AG09309 (cell line): ENCODE measurements at places on chromosomes 4 and X.

DNA sequence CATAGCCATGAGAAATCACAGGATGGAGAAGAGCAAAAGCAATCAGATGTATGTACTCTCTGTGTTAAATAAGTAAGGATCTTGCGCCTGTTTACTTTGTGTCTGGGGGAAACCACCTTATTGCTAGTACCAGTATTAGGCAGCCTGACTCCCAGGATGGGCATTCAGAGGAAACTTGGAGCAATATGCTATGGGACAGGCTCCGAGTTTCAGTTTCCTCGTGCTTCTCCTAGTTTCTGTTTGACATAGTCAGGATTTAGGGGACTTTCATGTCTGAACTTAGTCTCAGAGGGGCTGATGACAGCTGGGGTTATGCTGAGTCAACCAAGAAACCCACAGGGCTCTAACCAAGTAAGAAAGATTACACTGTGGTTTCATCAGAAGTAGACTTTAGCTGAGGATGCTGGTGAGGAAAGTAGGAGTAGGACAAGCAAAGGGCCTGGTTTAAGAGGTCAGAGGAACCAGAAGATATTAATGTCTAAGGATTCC, 13.5 kb downstream of the NSUN7 start:
- DNase-seq: peak; percentile 75

- no peak for DNase-seq
Measured at GRCh38 chr4:185786422-185786821, 25.6 kb downstream of the SORBS2 start.

DNA sequence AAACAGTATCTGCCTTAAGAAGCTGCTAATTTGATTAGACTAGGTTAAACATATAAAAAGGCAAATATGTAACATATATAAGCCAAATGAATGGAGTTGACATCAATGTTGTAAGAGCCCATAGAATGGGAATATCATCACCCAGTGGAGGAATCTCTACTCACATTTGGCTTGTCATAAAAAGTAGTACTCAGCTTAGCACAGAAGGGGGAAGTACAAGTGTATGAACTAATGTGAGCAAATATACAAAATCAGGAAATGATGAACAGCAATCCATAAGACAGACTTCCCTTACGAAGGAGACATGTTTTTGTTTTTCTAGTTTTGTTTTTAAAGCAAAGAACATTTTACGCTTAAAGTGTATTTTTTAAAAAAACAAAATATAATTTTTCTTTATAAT, 74.9 kb downstream of the MAB21L2 start:
- no peak for DNase-seq

- DNase-seq: no peak
Measured at GRCh38 chrX:85365370-85365995, 14.0 kb downstream of the POF1B start.

- no peak for DNase-seq
Measured at GRCh38 chrX:43969504-43970501, 3.4 kb downstream of the NDP start.

DNA sequence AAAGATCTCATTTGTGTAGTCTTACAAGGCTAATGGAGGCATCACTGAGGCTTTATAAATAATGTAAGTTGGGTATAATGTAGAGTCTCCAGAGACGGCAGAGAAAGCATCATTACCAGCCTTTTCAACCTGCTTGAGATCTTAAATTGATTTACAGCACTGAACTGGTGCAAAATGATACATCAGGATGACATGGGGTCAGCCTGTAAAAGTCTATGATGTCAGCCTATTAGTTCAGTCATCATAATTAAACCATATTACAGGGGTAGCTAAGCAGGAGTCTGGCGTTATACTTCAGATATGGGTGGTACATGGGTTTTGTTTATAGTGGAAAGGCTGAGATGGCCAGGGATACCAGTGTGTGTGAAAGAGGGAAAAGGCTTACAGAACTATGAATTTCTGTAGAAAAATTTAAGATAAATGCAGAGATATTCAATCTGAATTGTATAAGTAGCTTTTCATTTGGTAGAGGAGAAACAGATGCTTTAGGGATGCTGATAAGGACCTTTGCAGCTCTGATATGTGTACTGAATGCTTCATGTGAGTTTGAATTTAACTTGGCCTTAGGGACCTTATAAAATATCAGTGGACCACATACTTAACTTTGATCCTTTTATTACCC, 2.7 kb downstream of the SMAD1 start:
- DNase-seq: no peak

DNA sequence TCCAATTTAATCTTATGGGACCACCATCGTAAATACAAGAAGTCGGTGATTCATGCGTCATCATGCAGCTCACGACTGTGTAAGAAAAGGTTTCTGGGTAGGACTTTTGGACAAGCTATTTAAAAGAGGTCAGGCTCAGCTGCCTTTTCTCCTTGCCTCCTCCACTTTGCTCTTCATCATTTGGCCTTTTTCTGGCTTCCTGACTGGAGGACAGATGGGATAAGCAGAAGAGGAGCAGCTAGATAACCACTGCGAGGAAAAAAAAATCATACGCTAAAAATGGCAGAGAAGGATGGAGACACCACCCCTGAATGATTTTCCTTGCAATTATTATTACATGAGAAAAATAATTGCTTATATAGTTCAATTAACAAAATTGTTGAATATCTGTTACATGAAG, 294.3 kb upstream of the FSTL5 start:
- no peak for DNase-seq

- no peak for DNase-seq
Measured at GRCh38 chr4:94577136-94577535, 125.4 kb downstream of the PDLIM5 start.

DNA sequence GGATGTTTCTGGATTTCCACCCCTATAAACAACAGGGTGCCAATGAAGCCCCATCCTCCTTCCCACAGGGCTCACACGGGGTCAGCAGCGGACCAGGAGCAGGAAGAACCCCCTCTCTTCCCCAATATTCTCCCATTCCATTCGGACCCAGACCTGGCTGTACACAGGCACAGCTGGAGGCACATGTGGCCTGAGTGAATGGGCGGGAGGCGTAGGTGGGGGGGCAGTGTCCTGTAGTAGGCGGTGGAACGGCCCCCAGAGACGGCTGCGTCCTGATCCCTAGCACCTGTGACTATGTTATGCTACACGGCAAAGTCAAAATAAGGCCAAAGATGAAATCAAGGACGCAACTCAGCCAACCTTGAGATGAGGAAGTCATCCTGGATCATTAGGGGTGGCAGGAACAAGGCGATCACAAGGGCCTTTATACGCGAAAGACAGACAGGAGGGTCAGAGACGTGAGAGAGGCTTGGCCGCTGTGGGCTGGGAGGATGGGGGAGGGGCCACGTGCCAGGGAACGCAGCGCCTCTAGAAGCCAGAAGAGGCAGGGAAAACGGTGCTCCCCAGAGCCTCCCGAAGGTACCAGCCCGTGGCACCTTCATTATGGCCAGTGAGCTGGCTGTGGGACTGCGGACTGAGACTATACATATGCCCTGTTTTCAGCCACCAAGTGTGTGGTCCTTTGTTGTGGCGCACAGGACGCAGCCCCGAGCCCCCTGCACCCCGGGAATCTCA, 75.6 kb downstream of the WFS1 start:
- no peak for DNase-seq

GRCh38 chrX:17679820-17680219, 57.5 kb upstream of the SCML1 start:
- no peak for DNase-seq

DNA sequence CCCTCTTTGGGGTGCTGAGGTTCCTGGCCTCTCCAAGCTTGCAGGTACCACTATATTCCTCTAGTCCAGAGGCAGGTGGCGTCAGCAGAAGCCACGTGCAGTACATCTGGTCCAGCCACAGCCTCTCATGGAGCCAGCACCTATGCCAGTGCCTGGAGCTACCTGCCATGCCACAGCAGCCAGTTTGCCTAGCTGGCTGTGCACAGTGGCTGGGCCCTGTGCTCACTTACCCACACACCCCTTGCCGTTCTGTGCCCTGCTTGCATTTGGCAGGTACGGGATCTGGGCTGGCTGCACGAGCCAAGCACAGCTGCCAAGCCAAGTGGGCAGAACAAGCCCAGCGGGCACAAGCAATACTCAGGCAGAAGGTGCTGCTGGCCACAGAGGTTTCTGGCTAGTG, 601.1 kb downstream of the EPHA5 start:
- no peak for DNase-seq

DNA sequence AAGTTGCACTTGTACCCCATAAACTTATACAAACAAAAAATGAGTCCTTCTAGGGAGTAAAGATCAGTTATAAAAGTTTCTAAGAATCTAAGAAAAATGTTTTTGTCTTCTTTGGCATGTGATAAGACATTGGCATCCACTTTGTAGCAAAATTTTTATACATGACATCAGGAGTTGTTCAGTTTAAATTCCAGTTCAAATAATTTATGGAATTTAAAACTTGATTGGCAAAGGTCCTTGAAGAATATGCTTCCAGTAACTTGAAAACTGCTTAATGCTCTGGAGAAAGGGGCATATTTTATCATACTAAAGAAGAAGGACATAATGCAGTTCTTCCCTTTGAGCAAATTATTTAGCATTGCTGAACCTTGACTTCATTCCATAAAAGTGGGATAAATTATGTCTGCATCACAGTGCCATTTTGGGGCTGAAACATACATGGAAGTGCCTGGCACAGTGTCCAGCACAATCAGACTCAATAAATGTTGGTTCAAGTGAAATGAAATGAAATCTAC, 163.3 kb upstream of the IL15 start:
- DNase-seq: no peak

DNA sequence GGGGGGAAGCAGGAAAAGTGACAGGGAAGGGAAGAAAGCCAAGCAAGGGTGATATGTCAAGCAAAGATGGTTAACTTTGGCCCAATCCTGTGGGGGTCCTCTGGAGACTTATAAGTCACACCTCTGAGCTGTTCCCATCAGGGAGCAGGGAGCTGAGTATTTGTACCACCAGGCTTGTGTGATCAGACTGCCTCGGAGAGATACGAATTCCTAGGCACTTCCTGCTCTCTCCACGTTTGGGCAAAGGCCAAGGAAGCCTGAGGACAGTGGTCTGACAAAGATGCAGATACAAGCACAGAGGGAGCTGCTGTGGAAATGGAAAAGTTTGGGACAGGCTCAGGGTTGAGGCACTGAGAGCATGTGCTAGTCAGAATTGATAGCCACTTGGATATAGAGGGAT, 10.4 kb upstream of the PPP3CA start:
- no peak for DNase-seq

DNA sequence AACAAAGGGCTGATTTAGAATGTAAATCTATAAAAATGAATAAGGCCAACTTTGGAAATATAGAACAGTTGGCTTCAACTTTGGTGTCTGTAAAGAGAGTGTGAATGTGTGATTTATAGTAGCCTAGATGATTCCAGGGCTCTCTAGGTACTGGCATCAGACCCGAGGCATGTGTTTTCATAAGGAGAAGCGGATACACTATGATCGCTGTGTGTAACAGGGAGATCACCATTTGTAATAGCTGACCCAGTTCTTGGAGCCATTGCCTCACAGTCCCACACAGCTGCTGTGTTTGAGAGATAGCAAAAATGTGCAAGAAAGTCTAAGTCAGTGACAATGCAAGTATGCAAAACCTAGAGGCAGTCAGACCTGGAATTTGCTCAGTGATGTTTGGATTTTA, 135.1 kb downstream of the REPS2 start:
- no peak for DNase-seq

GRCh38 chrX:38127961-38128360, 92.7 kb downstream of the SRPX start:
- DNase-seq: no peak

GRCh38 chr4:26839016-26839415, 21.6 kb upstream of the STIM2 start:
- DNase-seq: no peak

GRCh38 chr4:33886356-33886755, 2358.0 kb downstream of the ARAP2 start:
- DNase-seq: no peak

GRCh38 chrX:48695534-48695896, 1.0 kb upstream of the SUV39H1 start:
- DNase-seq: no peak

- no peak for DNase-seq
Measured at GRCh38 chr4:102400898-102401297, 55.6 kb upstream of the SLC39A8 start.

DNA sequence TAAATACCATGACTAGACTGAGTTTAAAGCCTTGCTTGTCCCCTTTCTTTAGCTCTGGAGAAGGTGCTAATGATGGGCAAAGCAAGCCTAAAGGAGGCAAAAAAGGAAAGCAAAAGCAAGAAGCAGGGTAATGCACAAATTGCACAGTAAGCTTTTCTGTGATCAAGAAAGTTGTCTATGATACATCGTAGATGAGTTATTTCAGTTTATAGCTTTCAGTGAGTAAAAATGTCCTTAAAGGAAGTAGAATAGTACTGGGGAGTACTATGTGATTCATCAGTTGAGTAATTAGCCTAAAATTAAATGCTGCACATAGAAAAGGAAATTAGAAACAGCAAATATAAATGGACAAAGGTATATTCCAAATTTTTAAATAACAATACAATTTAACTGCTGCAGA, 50.2 kb upstream of the PDE5A start:
- DNase-seq: no peak

- no peak for DNase-seq
Measured at GRCh38 chrX:111006116-111006515, 89.9 kb upstream of the PAK3 start.

DNA sequence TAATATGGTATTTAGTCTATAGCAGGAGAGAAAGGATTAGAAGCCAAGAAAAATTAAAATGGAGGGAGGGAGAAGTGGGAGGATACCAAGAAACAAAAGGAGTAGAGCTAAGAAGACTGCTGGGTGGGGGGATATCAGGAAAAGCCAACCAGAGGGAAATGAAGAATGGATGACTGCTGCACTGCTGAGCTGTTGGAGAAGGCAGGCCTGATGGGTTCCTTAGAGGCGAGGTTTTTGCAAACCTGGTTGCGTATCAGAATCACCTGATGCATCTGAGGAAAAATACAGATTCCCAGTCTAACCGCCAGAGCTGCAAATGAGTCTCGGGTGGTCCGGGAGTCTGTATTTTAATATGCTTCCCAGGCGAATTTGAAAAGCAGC, 1.5 kb downstream of the PGRMC1 start:
- DNase-seq: no peak

GRCh38 chr4:25943312-25943711, 29.3 kb downstream of the SMIM20 start:
- DNase-seq: no peak

DNA sequence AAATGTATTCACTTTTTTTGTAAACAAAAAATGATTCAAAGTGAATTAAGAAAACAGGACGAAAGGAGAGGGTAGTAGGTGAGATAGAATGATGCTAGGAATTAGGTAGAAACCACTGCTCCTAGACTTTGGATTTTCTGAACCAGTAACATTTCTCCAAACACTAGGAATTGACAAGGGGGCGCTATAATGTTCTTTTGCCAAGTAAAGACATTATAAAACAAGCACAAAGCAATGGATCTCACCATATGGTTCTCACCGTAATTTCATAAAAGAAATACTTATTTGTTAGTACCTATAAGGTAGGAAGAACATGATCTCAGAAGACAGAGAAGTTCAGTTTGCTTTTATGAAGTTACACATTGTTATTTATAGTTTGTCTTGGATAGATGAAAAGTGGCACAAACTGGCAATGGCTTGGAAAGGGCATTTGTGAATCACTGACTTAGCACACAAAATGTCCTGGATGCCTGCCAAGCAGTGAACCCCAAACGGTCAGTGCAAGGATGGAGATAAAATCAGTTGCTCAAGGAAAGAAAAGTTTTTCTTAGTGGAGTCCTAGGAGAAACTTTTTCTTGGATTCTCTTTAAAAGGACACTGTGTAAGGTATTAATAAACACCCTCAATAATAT, 8.1 kb upstream of the TBC1D1 start:
- no peak for DNase-seq
